ENCODE measurements at places on chromosomes 2 and 18.

- no peak for DNase-seq
These were observed 1154.0 kb upstream of the FANCL start for GRCh38 chr2:59395119-59395518.

DNA sequence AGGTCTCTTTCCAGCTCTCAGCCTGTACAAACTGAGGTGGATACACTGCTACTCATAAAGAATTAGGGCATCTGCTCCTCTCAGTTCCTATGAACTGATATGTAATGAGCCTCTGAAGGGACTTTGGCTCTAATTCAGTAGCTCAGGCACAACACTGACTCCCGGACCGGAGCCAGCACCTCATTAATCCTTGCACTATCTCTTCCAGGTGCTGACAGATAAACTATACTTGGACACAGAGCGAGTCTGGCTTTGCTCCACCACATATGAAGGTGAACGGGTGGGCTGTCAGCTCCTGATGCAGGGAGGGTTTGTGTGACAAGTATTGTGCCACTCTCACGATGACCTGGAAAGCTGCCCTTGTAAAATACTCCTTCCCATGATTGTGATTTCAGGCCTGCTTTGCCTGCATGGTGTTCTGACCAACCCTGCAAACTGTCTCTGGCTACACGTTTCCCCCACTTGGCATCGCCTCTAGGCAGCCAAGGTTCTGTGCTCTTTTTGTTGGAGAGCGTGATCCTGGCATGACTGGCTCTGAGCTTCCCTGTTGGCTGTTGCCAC lies 111.6 kb upstream of the LMAN1 start:
- no peak for DNase-seq

DNA sequence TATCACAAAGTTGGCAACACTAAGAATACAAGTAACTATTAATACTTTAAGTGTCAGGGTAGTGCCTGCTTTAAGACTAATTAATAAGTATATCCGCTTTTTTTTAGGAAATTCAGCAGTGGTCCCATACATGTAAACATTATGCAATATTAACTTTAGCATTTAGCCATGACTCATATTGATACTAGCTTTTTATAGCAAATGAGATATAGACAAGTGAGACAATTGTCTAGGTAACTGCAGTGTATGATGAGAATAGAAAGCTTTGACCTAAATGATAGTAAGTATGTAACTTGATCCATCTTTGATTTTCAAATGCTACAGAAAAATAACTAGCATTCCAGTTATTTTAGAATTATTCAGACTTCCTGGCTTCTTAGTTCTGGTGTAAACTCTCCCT lies 27.4 kb upstream of the VRK2 start:
- DNase-seq = no peak

DNA sequence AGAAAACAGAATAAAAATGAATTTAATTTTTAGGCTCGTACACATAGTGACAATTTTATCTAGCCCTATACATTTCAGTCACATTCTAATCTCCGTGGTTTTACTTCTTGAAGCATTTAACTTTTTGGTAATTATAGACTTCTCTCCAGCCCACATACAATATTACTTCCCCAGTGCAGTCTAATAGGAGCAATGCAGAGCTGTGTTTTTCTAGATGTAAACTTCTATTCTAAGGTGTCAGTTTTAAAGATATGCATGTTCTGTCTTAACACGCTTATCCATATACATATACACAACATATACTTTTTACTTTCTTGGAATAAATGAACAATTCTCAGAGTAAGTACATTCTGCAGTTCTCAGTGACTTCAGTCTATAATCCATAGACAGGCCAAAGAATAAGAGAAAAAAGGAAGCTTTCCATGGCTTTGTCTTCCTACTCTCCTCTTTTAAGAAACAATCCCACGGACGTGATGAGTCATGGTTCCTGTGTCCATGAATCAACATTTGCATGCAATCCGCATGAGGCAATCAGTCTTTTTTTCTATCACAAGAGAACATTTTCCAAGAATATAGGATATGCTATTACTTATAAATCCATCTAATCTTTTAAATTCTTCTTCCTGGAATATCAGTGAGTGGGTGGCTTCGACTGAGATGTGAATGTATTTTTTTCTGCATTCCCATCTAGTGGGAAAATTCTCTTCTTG lies 42.8 kb downstream of the CCDC102B start:
- no peak for DNase-seq

DNA sequence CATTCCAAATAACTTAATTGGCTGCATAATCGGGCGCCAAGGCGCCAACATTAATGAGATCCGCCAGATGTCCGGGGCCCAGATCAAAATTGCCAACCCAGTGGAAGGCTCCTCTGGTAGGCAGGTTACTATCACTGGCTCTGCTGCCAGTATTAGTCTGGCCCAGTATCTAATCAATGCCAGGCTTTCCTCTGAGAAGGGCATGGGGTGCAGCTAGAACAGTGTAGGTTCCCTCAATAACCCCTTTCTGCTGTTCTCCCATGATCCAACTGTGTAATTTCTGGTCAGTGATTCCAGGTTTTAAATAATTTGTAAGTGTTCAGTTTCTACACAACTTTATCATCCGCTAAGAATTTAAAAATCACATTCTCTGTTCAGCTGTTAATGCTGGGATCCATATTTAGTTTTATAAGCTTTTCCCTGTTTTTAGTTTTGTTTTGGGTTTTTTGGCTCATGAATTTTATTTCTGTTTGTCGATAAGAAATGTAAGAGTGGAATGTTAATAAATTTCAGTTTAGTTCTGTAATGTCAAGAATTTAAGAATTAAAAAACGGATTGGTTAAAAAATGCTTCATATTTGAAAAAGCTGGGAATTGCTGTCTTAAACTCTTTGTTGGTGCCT lies 1.4 kb downstream of the PCBP1 start:
- DNase-seq = no peak

DNA sequence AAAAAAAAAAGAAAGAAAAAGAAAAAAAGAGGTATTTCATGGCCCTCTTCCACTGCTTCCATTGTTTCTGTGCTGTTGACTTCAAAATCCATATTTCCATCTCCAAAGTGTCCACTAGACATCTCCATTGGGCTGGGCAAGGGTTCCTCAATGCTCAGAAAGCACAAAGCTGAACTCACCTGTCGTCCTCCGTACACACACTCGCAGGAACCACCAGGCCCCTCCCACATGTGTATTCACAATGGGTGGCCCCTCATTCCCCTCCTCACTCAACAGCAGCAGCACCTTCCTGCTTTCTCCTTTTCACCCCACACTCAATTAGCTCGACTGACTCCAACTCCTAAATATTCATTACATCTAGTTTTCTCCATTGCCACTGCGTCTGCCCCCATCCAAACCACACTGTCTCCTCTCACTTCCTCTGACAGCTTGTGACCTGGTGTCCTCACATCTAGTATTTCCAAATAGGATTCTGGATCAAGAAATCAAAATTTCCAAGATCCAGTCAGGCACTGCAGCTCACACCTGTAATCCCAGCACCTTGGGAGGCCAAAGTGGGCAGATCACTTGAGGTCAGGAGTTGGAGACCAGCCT lies 25.2 kb downstream of the OSBPL1A start:
- DNase-seq = no peak

- no peak for DNase-seq
These were observed 89.8 kb downstream of the EHBP1 start for GRCh38 chr2:62795341-62795740.

GRCh38 chr18:12046046-12046750 lies 47.4 kb upstream of the ANKRD62 start:
- DNase-seq = no peak

DNA sequence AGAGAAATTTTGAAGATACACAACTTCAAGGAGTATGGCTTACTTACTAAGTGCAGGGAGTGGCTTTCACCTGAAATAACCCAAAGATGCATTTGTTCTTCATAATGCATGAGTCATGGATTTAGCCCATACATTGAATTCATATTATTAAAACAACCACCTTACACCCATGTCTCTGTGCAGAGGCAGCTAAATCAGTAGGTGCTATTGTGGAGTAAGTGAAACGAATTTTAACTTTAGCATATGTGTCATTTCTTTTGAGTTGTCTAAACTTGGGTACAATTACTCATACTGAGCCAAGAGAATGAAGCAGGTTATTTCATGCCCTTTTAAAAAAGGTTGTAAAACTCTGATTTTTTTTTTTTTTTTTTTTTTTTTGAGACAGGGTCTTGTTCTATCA lies 11.0 kb upstream of the ANKRD29 start:
- no peak for DNase-seq

DNA sequence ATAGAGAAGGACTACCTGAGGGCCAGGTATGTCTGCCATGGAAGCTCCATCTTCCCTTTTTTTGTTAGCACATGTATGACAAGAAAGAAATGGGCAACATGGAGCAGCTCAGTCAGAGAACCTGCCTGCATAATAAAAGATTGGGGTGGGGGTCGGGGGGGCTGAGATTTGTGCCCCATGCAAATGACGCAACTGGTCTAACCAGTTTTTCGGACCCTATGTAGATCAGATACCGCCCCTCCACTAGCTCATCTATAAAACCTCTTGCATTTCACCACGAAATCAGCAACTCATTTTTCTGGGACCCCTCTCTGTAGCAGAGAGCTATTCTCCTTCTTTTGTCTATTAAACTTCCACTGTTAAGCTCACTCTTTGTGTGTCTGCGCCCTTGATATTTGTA lies 657.2 kb downstream of the ERBB4 start:
- no peak for DNase-seq

GRCh38 chr2:18536100-18536499 lies 24.4 kb downstream of the RDH14 start:
- no peak for DNase-seq

DNA sequence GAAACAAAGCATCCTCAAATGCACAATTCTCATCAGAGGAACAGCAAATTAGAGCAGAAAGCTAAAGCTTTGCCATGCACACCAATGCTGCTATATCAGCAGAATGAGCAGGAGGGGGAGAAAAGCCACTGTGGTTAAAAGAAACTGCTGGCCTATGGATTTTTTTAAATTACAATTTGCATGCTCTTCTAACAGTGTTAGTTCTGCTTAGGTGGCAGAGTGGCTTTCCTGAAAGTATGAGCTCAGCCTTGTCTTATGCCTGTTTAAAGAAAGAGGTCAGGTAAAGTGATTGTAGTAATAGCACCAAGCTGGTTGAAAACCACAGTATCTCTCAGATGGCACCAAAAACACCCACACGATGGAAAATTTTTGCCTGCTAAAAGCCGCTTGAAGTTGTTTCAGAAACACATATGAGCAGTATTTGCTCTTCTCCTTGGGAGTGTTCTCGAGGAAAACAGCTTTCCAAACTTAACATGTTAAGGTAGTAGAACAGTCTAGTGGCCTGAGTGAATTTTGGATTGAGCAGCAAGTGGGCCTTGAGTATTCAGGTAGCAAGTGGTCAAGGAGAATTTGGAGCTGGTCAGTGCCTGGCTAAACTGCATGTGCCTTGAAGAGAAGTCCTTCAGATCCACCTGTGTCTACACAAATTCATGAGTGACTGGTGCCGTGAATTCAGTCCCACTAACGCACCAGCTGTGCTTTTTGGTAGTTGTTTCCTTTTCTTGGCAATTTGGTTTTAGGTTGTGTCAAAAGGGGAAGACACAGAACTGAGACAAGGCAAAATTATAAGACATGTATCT lies 19.6 kb upstream of the NDUFV2 start:
- peak; percentile 64 for DNase-seq

GRCh38 chr18:55466789-55467188 lies 121.2 kb downstream of the TCF4 start:
- no peak for DNase-seq

DNA sequence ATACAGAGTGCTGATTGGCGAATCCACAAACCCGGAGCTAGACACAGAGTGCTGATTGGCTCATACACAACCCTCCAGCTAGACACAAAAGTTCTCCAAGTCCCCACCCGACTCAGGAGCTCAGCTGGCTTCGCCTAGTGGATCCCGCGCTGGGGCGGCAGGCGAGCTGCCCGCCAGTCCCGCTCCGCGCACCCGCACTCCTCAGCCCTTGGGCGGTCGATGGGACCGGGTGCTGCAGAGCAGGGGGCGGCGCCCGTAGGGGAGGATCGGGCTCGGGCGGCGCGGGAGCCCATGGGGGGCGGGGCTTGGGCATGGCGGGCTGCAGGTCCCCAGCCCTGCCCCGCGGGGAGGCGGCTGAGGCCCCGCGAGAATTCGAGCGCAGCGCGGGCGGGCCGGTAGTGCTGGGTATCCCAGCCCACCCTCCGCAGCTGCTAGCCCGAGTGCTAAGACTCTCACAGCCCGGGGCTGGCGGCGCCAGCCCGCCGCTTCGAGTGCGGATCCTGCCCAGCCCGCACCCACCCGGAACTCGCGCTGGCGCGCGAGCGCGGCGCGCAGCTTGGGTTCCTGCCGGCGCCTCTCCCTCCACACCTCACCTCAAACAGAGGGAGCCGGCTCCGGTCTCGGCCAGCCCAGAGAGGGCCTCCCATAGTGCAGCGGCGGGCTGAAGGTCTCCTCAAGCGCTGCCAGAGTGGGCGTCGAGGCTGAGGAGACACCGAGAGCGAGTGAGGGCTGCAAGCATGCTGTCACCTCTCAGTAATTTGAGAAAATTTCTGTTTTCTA lies 75.5 kb upstream of the ATP5MC3 start:
- no peak for DNase-seq

DNA sequence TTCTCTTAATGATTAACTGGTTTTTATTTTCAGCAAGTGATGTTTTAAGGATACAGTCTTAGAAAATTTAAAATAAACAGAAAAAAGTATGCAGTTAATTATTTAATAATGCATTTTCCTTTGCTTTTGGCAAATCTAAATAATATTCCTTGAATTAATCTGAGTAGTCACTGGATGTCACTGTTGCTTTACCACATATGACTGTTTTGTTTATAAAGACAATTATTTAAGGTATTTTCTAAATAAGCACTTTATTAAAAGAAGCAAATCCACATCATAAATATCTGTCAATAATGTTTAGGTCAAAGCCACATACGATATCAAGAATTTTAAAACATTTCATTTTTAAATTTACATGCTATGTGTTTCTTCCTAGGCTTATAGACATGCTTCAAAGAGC lies 40.6 kb upstream of the TFPI start:
- DNase-seq = no peak

DNA sequence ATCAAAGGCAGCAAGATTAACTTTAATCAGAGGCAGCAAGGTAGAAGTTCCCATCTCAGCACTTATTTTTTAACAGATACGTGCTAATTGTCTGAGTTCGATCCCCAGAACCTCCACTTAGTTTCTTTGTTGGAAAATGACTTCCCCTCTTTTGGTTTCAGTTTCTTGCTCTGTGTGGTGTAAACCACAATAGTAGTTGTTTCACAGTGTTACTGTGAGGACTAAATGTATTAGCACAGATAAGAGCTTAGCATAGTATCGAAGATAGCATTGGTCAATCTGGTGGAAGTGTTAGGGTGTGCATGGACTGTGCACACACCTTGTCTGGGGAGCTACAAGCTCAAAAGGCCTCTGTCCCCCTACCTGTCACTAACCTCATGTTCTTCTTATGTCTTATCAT lies 988.3 kb upstream of the GYPC start:
- no peak for DNase-seq

DNA sequence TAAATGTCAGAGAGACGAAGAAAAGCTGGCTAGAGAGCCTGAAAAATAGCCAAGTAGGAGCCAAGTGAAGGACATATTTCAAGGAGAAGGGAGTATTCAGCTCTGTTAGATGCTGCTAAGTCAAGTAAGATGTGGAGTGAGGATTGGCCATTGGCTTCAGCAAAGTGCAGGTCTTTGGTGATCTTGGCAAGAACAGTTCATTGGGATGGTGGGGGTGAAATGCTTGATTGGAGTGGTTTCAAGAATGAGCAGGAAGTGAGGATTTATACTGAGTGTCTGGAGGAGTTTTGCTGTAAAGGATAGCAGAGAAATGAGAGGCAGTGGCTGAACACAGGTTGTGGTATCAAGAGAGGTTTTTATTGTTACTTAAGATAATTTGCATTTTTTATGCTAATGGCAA lies 139.7 kb downstream of the PRPF40A start:
- no peak for DNase-seq
